ENCODE measurements at places on chromosomes 13 and 19. TPM values are rescaled to one million over a fixed set of nuclear protein-coding genes. Genes with fewer than 3 reads are reported as not detected.
A peak's percentile ranks its signal among the peaks of the same experiment; 100 is the strongest.

DNA sequence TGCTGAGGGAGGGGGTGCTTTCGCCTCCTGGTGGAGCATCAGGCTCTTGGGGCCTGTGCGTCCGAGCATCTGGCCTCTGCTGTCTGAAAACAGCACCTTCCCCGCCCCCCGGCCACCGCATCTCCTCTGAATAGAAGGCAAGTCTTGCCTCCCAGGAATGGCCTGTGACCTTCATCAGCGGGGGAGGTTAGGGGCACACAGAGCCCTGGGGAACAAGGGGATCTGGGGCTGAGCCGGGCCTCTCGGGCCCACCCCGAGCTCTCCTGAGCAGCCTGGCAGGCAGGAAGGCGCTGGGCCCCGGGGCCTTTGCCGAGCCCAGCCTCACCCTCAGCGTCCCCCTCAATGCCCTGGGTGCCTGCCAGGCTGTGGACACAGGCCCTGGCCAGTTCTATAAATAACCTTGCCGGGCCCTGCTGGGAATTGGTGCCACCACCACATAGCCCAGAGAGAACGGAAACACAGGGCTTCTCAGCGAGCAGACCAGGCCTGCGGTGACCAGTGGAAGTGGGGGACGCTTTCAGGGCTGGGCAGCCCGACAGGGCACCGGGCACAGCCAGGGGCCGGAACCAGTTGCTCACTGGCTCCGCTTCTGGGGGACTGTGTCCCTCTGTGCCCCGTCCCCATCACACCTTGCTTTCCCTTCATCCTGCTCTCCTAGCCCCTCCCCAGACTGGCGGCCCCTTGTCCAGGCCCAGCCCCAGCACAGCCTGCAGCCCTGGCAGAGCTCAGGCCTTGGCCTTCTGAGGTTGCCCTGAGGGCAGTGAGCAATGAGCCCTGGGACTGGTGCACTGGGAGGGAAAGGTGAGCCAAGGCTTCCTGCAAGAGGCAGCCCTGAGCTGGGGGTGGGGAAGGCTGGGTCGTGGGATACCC lies 9.5 kb downstream of the STK11 start:
- no peak for DNase-seq

DNA sequence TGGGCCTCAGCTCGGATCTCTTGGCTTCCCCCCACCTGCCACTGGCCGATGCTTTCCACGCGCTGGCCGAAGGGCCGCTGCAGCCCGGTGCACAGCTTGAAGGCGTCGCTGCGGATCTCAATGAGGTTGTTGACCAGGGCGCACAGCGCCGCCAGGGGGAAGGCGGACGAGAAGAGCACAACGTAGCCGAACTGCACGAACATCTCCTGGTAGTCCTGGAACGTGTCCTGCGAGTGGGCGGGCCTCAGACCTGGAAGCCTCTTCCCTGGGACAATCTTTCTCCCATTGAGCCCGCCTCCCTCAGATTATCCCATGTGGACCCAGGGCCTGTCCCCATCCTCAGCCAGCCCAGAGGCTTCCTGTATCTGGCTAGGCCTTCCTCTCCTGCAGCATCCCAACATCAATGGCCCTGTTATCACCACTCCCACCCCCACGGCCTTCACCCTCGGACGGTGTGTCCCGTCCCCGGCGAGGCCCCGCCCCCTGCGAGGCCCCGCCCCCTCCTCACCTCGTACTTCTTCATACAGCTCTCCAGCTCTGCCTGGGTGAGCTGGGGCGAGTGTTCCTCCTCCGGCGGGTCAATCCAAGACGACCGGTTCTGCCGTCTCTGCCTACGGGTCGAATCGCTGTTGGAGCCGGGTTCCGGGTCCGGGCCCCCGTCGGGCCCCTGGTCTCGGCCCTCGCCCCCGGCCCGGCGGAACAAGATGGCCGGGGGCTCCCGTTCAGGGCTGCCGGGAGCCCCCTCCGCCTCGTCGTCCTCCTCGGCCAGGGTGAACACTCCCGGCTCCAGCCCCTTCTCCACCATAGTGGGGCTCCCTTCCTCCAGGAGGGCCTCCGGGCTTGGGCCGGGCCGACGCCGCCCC lies 6.8 kb downstream of the ANO8 start:
- DNase-seq, result peak; percentile 61

DNA sequence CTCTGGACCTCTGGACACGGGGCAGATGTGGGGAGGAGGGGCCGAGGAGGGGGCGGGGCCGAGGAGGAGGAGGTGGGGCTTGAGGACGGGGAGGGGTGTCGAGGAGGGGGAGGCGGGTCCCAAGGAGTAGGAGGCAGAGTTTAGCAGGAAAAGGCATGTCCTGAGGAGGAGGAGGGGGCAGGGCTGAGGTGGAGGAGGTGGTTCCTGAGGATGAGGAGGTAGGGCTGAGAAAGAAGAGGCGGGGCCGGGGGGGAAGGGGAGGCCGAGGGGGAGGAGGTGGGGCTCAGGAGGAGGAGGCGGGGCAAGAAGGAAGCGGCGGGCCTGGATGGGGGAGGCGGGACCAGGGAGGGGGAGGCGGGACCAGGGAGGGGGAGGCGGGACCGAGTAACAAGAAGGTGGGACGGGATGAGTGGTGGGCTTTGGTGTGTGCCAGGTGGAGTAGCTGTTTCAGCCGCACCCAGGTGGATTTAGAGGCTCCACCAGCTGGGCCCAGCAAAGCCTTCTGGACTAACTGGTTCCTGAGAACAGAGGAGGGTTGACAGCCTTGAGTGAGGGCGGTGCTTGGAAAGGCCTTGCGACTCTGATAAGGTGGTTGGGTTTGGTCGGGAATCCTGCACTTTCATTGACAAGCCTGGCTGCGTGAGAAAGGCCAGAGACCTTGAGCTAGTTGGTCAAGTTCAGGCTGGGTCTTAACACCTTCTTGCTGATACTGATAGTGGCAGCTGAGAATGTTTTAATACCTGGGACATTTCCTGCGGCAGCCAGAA lies 7.7 kb downstream of the TECR start:
- peak; percentile 81 for DNase-seq

DNA sequence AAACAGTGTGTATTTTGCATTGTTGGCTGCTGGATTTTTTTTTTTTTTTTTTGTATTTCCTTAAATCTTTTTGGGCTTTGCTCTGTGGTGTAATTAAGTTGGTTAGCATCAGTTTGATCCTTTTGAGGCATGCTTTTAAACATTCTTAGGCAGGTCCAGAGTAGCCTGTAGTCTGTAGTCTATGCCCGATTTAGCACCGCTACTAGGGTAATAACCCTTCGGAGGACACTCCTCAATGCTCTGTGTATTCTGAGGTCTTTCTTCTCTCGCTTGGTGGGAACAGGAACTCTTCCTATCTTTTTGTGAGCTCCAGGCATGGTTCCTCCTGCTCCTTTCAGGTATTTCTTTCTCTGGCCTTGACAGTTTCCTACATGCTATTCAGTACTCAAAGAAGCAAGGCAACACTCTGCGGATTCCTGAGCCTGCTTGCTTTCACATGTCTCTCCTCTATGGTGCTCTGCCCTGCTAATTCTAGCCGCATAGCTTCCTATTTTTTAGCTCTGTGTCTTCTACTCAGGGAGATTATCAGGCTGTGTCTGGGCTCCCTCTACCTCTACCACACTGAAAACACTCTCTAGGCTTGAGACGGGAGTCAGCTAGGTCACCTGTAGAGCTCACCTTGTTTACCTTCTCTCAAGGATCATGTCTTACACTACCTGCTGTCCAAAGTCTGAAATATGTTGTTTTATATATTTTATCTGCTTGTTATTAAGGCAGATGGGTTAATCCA lies 195.1 kb downstream of the NDFIP2 start:
- no peak for DNase-seq

GRCh38 chr13:33927315-33927714 lies 109.4 kb downstream of the RFC3 start:
- DNase-seq, result no peak

DNA sequence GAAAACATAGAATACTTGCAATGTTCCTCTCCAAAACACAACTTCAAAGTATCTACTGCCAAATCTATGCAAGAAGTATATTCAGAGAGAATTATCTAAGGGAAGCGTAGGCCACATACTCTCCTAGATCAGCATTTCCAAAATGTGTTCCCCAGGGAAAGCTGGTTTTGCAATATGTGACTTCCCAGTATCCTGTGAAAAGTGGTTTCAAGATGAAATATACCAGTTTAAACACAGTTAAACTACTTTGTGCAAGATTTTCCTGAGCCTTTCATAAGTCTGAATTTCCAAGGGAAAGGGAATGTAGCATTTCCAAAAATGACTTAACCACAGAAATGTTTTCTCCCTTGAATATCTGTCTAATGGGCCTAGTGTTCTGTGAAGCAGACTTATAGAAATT lies 7.6 kb downstream of the STARD13 start:
- no peak for DNase-seq

- DNase-seq, result no peak
Observed at GRCh38 chr19:3459965-3460582, 20.3 kb downstream of the SMIM24 start.

DNA sequence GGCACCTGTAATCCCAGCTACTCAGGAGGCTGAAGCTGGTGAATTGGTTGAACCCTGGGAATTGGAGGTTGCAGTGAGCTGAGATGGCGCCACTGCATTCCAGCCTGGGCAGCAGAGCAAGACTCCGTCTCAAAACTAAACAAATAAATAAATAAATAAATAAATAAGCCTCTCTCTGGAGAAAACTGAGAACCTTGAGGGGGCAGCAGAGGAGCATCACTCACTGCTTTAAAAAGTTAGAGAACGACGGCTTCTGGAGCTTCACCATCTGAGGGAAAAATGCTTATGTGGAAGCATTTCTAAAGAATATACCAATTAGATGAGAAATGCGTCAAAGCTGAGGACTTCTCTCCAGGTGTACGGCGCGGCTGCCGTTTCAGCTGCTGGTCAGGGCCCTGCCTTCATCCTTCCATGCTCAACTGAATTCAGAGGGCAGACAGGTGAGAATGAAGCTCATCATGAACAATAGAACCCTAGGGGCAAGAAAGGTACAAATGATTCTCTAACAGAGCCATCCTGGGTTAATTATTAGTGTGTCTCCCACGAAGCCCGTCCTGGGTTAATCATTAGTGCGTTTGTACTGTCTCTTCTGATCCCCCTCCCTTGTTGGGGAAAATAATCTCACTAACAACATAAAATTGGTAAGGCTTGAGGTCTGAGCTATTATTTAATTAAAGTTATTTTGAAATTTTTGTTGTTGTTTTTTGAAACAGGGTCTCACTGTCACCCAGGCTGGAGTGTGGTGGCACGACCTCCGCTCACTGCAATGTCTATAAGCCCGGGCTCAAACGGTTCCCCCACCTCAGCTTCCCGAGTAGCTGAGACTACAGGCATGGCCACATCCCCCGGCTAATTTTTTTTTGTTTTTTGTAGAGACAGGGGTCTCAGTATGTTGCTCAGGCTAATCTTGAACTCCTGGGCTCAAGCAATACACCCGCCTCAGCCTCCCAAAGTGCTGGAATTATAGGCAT lies 80.1 kb downstream of the IPO5 start:
- no peak for DNase-seq

DNA sequence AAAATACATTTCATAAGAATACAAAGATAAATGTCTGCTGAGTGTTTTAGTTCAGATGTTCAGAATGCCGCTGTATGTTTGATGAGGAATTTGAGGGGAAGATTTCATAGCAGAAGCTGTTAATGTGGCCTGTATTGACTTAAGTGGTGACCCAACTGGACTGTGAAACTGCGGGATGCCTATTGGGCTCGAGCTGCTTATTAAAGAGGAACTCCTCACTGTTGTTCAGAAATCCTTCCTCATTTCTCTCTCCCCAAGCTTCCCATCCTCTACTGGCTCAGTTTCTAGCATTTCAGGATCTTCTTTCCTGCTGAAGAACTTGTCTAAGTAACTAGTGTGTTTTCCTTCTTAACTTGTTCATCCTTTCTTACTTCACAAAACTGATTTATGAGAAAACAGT lies 20.4 kb downstream of the DGKH start:
- no peak for DNase-seq

DNA sequence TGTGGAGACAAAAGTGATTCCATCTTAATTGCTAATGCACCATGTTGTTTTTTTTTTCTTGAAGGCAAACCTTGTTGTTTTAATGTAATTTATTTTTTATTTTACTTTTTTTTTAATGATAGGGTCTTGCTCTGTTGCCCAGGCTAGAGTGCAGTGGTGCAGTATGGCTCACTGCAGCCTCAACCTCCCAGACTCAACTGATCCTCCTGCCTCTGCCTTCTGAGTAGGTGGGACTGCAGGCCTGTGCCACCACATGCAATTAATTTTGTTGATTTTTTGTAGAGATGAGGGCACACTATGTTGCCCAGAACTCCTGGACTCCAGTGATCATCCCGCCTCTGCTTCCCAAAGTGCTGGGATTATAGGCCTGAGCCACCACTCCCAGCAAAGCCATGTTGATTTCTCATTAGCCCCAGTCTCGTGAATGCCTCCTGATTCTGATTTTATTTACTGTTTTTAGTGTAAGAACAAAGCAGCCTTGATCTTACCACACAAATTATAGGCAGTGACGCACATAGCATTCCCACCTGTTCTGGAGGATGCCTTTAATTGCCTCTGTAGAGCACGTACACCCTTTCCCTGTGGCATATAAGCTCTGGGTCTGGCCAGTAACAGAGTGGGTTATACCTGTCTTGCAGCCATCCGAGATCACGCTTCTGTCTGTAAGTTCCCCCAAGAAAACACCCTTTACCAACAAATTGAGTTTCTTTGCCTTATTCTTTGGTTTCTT lies 150.4 kb downstream of the GGACT start:
- no peak for DNase-seq

GRCh38 chr19:5340637-5341447 lies at the start of gene PTPRS:
Gene PTPRS, minus strand, starts transcription at chr19:5340812. Its CDS starts 54,672 bp downstream, at chr19:5286140.
- DNase-seq, result peak; percentile 92

DNA sequence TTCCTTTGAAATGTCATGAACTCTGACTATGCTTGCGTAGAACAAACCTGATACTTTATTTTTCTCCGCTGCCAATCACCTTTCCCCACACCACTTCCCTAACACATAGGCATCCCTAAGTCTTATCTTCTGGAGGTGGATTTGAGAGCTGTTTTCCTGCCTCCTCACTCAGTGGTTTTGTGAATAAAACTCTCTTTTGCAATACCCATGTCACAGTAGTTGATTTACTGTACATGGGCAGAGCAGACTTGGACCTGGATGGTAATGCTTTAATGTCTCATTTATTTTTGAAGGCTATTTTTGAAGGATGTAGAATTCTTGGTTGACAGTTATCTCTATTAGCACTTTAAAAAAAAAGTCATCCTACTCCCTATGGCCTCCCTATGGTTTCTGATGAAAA lies 881.8 kb downstream of the SLITRK5 start:
- DNase-seq, result no peak

The LILRA1 gene
- 2.3 TPM for total RNA-seq

The OLFM4 gene
- 3.1 TPM for total RNA-seq

The EPS8L1 gene
- total RNA-seq, result 1.2 TPM

The ZNF284 gene
- total RNA-seq, result 3.2 TPM

The ZNF837 gene
- 2.0 TPM for total RNA-seq

The TSKS gene
- 0.85 TPM for total RNA-seq

The FPR3 gene
- 8.8 TPM for total RNA-seq

The KLK2 gene
- not detected for total RNA-seq
